ENCODE measurements at places on chromosomes 6 and 20.
A peak's percentile ranks its signal among the peaks of the same experiment; 100 is the strongest.

DNA sequence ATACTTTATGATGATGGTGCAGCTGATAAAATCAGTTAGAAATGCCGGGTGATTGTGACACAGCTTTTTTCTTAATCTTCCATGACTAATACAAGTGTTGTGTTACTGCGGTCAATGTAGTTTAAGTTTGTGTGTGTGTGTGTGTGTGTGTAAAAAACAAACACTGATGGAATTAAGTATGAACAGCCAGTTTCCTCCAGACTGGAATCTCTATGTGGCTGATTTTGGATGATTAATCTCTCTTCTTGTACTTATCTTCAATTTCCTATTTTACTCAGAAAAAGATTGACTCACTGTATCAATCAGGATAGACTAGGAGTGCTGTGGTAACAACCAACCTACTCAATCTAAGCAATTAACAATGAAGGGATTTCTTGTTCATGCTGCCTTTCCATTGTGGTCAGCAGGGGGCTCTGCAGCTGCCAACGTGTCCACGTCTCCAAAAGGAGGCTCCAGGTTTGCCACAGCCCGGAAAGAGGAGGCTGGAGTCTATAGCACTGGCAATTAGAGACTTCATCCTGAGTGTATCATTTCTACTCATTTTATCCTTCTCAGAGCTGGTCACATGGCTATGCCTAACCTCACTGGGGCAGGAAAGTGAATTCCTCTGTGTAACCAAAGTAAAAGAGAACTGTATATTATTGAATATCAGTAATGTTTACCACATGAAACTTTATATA is 107.7 kb downstream of the CD109 start:
- peak; percentile 22 for DNase-seq

GRCh38 chr6:87817183-87817582 is 115.2 kb upstream of the AKIRIN2 start:
- no peak for DNase-seq

DNA sequence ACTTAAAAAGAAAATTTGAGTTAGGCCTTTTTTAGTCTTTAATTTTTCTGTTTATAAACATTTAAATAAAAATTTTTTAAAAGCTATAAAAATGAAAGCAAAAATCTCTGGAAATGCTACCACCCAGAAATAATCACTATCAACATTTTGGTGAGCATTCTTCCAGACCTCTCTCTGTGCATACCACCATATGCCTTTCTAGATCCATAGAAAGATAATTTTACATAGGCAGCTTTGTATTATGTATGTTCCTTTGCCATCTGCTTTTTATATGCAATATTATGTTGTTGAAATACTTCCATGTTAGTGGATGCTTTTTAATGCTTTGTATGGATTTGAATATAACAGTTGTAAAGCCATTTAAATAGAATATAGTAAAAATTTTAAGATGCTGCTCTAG is 496.7 kb upstream of the HTR1E start:
- no peak for DNase-seq

DNA sequence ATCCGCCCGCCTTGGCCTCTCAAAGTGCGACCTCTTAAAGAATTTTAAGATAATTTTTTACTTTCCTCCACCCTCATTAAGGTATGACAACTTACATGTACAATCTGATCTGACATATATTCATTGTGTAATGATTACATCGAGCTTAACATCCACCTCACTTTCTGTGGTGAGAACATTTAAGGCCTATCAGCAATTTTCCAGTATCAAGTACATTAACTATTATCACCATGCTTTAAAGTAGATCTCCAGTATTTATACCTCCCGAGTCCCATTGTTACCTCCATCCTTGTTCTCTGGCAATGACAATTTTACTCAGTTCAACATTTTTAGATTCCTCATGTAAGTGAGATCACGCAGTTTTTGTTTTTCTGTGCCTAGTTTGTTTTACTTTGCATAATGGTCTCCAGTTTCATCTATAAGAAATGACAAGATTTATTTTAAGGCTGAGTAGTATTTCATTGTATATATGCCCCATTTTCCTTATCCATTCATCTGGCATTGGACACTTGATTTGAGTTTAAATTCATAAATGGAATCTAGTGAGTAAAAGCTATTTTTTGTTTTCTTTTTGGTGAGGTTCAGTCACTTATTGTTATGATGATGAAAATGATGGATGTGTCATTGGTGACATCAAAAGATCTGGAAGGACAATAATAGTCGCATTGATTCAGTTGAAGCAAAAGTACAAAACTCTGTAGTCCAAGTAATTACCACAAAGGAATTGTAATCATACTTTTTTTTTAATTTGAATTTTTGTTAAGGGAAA is 87.0 kb downstream of the OR2B2 start:
- DNase-seq: no peak

GRCh38 chr6:157853902-157854502 is 31.0 kb downstream of the SNX9 start:
- DNase-seq: no peak

- no peak for DNase-seq
Observed at GRCh38 chr6:31090973-31091364, 21.4 kb downstream of the C6orf15 start.

- DNase-seq: peak; percentile 3
Observed at GRCh38 chr20:9884666-9885065, 45.8 kb upstream of the PAK5 start.

GRCh38 chr20:24452498-24453127 is 16.8 kb upstream of the SYNDIG1 start:
- no peak for DNase-seq

- no peak for DNase-seq
Observed at GRCh38 chr6:170200458-170200891, 90.4 kb downstream of the DLL1 start.

- no peak for DNase-seq
Observed at GRCh38 chr20:46000262-46000996, 8.3 kb upstream of the MMP9 start.

DNA sequence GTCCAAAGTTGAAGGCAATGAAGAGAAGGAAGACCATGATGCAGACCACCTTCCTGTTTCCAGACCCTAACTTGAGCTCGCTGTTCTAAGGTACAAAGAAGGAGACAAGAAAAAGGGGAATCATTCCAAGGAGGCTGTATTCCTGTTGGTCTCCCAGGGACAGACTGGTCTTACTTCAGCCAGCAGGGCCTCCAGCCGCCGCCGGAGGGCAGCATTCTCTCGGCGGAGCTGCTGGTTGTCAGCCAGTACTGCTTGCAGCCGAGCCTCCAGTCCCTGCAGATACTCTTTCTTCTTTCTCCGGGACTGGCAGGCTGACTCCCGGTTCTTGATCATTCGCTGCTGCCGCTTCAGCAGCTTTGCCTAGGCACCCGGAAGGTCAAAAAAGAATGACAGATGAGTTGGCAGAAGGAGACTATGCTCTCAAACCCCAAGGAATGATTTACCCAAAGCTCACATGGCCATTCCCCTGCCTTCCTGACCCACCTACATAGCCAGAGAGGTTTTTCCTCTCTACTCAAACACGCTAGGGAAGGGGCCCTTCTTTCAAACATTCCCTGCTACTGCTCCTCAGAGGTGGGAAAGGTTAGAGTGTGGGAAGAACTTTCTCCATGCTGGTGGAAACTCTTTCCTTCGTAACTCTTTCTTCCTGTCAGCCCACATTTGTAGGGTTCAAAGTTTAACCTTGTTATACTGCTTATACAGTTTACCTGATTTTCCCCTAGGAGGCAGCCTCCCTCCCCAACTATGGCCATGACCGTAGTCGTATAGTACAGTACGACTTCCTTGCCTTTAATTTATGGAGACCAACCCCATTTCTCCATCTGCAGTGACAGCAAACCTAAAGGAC is 9.0 kb downstream of the ATF6B start:
- peak; percentile 94 for DNase-seq

DNA sequence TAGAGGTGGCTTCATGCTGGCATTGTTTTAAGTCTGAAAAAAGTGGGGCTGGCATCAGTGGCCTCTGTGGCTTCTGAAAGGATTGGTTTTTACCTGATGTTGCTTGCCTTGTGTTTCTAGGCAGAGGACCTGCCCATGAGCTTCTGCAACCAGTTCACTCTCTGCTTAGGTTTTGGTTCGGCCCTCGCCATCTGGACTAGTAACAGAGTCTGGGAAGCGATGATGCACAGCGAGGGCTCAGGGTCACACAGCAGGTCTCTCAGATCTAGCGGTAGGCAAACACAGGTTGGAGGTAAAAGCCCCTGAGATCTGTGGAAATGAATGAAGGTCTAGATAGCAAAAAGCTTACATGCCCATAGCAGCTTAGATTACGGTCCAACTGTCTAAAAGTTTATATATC is 6.8 kb upstream of the RBL1 start:
- no peak for DNase-seq

- DNase-seq: peak; percentile 51
Observed at GRCh38 chr6:170208651-170209353, 82.1 kb downstream of the DLL1 start.

DNA sequence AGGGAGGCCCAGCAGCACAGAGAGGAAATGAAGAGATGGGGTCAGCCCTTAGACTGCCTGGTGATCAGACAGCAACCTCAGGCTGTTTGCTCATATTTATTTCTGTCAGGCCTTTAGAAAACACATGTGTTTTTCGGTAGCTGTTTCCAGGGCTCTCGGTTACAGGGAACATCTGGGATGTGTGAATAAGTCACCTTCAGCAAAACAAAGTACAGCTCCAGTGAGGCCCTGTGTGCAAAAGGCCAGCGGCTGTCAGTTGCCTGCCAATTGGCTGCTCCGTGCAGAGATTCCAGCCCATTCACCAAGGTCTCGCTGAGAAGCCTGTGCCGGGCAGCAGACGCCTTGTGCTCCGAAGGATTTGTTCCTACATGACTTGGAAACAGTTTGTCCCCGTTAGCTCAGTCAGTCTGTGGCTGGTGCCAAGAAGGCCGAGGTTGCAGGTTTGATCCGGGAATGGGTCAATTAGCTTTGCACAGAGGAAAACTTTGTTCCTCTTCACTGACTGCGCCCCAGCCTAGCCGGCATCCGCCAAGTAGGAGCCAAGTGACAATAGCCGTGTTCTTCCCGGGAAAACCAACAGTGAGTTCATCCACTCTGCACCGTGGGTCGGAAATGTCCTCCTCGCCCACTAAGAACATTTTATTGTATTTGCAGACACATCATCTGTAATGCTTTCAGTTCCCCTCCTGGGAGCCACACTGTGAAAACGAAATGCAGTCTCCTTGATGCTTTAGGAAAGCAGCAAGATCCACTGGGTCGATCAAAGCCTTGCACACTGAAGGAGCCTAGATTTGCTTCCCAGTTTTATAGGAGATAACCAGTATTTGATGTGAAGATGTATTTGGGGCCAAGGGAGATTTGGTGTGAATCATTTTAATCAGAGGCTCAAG is 315.4 kb upstream of the CDYL start:
- DNase-seq: peak; percentile 62

GRCh38 chr6:26029857-26030653 is 57.2 kb upstream of the HFE start:
- no peak for DNase-seq

DNA sequence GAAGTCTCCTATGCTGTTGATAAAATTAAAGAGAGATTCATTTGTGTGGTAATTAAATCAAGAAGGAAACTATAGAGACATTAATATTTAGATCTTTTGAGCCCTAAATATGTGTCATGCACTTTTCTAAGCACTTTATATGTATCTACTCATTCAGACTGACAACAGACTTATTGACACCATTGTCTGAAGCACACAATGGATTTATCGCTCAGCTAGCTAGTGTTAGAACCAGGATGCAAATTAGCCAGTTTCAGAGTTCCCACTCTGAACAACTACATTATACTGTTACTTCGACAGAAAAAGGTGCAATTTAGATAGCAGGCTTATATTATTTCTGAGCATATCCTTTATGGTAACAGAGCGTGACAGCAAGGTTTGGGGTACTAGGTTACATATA is 27.7 kb upstream of the KIAA0408 start:
- DNase-seq: no peak

- DNase-seq: no peak
Observed at GRCh38 chr20:52676283-52676995, 295.7 kb upstream of the TSHZ2 start.
